ENCODE measurements at places on chromosomes 3 and 15.

GRCh38 chr15:99432271-99433025 is 133.3 kb upstream of the MEF2A start:
- no peak for DNase-seq

DNA sequence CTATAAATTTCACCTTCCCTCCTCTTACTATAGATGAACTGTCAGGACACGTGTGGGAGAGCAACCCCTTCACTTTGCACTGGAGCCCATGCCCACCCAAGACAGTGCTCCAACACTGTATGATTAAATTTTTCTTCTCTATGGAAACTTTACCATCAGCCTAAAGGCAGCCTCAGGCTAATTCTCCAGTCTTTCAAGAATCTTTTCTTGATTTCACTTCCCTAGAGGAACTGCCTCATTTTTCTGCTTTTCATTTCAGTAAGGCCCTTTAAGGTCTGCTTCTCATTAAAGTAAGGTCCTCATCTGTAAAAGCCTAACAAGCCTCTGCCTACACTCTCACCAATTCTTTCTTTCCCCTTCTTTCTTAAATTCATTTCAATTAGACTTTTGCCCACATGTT is 137.3 kb downstream of the KCNMB2 start:
- DNase-seq, result no peak

GRCh38 chr3:144626835-144627234 is 655.2 kb downstream of the DIPK2A start:
- DNase-seq, result no peak

DNA sequence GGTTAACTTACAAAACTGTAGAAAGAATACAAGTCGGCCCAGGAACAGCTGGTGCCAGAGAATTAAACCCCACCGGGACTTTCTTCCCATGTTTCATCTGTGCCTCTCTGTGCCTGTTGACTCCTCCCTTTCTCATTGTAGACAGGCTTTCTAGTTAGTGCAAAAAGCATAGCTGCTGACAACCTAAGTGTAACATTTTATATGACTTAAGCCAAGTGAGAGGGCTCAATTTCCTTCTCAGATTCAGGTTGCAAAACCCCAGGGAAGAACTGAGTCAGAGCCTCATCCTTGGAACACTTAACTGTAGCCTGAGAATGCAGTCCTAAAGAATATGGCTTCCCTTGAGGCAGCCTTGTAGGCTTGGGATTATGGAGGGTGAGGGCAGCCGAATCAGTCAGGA is 302.5 kb upstream of the AZI2 start:
- no peak for DNase-seq

DNA sequence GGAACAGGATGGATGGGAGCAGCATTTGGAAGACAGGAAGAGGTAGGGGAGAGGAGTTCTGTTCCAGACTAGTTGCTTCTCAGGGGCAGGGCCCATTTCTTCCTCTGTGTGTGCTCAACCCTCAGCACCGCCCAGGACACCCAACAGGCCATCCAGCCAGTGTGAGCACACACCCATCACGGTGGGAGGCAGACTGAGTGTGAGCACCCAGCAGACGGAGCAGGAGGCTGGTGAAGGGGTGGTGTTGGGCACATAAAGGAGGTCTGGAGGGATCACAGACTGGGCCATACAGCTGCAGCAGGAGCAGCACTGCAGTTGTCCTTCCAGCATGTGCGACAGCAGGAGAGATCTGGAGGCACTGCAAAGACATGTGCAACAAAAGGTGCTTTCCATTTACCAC is 88.4 kb upstream of the PLXNA1 start:
- no peak for DNase-seq

DNA sequence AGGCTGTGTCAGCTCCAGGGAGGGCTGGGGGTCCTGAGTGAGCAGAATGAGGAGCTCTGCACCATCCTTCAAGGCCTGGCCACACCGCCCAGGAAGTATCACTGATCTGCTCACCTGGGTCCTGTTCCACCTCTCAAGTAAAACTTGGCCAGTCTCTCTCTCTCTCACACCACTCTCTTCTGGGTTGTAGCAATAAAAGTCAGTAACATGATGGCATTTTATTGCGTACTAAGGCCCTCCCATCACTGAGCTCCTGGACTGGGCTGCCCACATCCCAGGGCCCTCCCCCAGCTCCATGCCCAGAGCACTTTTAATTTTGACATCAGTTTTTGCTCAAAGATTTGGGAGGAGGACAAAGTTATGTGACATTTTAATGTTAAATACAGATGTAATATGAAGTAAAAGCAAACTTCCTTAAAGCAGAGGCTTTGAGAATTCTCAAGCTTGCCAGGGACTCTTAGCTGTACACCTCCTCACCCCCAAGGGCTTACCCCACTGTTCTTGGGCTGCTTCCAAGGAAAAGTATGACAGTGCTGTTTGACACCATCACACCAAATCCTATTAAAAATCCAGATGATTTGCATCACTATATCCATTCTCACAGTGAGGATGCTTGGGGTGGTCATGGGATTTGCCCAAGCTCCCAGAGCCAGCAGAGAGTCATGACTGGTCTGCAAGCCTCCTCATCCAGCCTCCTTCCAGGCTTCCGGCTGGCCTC is 105.1 kb upstream of the SLCO2A1 start:
- no peak for DNase-seq

DNA sequence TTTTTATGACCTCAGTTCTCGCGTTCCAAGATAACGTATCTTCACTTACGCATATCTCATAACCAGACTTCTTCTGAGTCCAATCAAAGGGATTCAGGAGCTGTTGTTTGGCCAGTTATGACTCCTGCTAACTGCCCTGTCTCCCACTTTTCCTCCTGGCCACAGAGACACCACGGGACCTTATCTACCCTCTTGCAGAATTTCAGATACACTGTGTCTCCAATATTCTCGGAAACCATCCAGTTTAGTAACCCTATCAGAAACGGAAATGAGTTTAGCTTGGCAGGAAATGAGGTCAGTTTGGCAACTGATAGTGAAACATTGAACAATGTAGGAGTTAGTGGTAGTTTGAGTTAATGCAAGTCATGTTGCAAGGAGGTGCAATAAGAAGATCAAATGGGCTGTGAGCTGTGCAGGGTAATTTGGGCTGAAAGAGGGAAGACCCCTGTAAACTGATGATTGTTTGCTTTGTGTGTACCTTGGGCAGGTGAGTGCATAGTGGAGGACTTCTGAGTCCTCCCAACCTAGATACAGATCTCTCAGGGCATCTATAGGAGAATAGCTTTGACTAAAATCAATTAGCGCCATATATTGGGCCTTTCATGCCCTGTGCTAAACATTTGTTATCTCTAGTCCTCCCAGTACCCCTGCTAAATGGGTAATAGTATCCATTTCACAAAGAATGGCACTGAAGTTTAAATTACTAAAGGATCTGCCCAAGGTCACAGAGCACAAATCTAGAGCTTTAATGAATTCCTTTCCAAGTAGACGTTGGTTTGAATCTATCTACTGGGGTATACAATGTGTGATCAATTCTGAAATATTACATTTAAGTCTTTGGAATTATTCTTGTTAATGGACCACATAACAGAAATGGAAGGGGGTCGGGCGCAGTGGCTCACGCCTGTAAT is 41.3 kb upstream of the PIK3CB start:
- no peak for DNase-seq

DNA sequence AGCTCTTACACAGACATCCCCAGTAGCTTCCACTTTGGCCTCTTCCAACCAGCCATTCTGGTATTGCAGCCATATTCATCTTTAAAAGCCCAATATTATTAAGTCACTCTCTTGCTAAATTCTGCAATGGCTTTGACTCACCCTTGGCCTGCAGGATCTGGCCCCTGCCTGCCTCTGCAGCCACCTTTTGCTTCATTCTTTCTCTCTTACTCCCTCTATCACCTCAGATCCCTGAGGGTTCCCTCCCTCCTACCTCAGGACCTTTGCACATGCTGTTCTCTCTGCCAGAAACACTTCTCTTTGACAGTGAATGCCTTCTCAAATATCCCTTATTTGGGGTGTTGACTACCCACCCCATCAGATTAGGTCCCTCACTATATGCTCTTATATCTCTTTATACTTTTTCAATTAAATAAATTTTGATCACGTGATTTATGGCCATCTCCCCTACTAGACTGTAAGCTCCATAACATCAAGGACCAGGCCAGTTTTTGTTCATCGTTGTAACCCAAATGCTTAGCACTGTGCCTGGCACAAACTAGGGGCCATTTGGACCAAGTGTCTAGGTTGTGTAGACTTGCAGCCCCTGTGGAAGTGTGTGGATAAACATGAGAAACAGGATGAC is 32.3 kb upstream of the UBE2Q2 start:
- no peak for DNase-seq

DNA sequence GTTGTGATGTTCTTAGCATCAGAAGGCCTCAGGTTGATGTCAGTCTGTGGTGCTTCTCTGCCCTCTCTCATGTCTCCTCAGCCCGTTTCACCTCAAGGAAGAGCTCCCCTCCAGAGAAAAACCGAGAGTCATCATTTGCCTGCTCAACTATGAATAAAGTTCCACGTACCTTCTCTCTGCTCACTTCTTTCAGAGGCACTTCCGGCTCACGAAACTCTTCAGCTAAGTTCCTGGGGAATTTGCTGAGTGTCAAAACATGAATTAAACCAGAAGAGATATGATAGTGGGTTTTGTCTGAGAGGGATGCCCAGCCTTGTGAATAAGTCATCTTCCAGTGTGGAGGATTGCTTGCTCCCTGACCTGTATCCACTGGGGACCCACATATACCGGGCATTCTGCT is 37.7 kb downstream of the CCR4 start:
- no peak for DNase-seq

GRCh38 chr3:194181612-194182529 is 45.9 kb downstream of the HES1 start:
- DNase-seq, result no peak

- no peak for DNase-seq
Observed at GRCh38 chr3:138188013-138188730, 1.1 kb downstream of the ARMC8 start.

GRCh38 chr3:183619624-183620251 is 15.7 kb upstream of the KLHL24 start:
- DNase-seq, result no peak

DNA sequence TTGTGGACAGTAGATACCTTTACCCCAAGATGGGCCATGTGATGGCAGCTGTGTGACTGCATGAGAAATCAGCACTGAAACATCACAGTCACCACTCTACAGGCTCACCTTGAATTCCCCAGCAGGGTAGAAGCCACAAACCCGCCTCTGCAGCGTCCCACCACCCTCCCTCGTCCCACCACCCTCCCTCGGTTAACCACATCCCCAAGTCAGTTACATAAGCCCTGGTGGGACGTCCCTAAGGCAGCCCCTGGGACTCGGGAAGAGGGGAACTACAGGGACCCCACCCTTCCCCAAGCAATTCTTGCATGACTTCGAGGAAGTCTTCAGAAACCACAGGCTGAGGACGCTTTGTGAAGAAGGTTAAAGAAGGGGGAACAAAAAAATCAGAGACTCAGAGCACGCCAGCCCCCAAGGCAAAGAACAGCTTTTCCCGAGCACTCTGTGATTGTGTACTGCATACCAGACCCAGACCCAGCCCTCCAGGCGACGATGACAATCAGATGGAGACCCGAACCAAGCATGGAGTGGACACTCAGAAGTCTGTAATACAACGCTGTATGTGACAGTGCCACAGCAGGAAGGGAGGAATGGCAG is 60.5 kb downstream of the SH3BP5 start:
- DNase-seq, result peak; percentile 69

DNA sequence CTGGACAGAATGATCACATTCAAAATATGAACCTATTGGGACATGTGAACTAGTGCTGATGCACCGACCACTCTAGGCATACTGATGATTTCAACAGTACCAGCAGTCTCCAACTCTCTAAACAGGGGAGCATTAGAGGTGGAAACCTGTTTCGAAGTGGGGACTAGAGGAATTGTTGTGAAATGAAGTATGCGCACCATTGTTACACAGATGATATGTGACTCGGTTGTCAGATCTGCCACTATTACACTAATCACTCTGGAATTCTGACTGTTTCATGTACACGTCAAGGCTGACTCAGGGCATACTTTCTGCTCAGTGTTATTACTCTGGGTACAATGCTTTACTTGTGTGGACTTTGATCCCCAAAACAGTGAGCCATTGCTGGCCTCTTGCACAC is 198.2 kb upstream of the UBE2E2 start:
- no peak for DNase-seq

DNA sequence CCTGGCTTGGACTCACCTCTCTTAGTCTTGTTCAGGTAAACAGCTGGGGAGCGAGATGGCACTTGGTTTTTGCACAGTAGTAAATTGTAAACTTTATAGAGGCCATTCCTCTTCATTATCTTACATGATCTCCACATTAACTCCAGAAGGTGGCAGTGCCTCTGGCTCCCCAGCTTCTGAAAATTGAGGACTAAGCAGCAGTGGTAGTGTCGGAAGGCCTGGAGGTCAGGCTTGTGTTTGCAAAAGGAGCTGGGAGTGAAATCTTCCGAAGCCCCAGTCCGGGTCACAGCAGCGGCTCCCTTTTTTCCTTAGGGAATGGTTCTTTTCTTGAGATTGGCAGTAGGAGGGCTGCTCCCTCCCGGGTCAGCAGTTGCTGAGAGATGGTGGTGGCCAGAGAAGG is 85.7 kb downstream of the FNDC3B start:
- DNase-seq, result no peak

DNA sequence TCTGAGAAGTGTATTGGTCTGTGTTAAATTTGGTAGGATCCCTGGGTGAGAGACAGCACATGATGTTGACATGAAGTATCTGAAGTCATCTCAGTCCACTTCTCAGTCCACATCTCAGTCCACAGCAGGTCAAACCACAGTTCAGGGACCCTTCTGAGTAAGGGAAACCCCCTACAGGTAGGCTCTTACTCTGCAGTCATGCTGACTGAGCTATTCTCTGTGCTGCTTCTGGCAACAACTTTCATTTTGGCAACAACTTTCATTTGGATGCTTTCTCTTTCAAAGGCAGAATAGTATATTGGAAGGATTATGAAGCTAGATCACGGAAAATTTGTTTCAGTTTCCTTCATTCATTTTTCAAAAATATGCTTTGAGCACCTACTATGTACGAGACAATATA is 178.2 kb upstream of the GOLIM4 start:
- DNase-seq, result no peak

- no peak for DNase-seq
Observed at GRCh38 chr3:40920041-40920440, 279.3 kb upstream of the CTNNB1 start.

DNA sequence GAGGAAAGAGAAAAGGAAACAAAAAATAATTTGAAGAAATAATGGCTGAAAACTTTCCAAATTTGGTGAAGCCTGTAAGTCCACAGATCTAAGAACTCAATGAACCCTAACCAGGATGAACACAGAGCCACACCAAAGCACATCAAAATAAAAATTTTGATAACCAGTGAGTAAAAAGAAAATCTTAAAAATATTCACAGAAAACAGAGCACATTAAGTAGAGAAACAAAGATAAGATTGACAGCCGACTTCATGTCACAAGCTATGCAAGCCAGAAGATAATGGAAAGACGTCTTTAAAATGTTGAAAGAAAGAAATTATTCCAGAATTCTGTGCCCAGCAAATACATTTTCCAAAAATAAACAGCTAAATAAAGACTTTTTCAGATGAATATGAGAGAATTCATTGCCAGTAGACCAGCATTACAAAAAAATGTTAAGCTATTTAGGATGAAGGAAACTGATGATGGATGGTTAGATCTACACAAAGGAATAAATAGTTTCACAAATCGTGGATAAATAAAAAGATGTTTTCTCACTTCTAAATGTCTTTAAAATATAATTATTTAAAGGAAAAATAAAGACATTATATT is 140.2 kb upstream of the SKOR1 start:
- DNase-seq, result no peak

All from activated CD4-positive, alpha-beta T cell treated with anti-CD3 and anti-CD28 coated beads for 48 hours (primary cell).